ENCODE measurements at places on chromosomes 11 and 22.

- no peak for DNase-seq
Observed at GRCh38 chr11:2699185-2699530, 636 bp downstream of the KCNQ1OT1 start.

DNA sequence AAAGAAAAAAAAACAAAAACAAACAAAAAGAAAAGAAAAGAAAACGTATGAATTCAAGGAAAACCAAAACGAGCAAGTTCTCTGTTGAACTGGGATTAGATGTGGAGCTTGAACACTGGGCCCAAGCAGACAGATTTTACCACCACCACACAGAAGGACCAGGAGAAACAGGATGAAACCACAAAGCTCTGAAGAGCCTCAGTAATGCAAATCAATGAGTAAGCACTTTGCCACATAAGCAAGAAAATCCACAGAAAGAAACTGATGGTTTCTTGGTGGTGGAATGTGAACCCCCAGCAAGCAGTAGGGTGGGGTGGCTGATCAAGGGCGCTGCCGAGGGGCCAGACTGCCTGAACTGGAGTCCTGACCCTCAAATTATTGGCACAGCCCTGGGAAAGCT, 50.9 kb upstream of the NFRKB start:
- DNase-seq = no peak

DNA sequence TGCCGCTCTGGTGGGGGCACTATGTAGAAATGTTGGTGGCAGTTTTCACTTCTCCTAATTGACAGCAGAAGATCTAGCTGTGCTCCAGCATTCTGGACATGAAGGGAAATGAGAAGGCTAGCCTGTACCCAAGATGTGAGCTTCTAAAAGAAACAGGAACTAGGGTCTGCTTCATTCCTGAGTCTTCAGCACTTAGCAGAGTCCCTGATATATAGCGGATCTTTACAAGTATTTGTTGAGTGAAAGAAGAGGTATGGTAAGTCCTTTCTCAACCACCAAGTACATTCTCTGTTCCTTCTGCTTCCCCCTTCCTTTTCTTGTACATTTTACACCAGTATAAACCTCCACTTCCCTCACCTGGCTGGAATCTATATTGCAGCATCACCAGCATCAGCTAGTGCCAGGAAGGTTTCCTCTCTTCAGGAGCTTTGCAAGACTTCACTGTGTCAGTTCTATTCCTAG, 408.3 kb upstream of the CADM1 start:
- no peak for DNase-seq

DNA sequence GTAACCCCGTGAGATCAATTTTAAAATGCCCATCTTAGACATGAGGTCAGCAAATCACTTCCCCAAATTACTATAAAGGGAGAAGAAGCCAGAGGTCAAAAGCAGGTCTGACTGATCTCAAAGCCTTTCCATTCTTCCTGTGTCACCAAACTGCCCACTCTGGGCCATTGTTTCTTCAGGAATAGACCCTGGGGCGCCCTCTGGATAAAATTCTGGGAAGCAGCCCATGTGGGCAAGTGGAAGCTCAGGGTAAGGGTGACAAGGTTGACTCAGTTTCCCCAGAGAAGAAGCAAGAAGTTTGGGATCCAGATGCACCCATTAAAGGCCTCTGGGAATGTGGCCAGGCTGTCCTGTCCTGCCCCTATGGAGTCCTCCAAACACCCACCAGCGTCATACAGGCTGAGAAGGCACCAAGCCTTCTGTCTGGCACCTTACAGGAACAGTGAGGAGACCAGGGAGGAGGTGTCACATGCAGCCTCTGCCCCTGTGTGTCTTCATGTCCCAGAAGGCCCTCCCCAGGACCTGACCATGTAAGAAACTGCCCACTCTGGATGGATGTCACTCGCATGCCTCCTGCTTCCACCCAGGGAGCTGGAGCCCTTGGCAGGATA, 50.1 kb downstream of the CHST1 start:
- no peak for DNase-seq

- no peak for DNase-seq
Observed at GRCh38 chr11:73322382-73323306, 14.6 kb downstream of the ARHGEF17 start.

Measured in GOT3 (cell line).